GM13976 (cell line): ENCODE measurements at places on chromosomes 7 and 10.

DNA sequence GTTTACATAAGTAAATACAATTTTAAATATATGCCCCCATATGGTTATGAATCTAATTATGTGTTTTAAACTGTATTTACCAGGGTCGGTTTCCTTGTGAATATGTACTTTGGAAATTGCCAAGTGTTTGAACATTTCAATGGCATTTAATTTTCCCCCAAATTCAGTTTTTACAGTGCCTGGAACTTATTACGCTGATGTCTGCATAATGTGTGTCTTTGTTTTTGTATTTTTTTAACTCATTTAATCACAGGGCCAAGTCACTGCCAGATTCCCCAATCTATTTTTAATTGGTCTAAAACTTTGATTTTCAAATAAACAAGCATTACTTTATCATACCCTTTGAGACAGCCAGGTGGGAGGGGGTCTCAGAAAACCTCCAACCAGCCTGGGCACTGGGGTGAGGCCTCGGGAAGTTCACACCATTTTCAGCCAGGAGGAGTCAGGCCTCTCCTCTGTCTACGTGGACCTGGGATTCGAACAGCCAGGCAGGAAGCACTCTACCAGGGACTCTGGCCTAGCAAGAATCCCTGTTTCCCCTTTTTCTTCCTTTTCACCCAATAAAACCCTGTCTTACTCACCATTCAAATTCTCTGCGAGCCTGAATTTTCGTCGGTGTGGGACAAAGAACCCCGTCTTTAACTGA is 151.5 kb upstream of the COL1A2 start:
- DNase-seq: no peak

DNA sequence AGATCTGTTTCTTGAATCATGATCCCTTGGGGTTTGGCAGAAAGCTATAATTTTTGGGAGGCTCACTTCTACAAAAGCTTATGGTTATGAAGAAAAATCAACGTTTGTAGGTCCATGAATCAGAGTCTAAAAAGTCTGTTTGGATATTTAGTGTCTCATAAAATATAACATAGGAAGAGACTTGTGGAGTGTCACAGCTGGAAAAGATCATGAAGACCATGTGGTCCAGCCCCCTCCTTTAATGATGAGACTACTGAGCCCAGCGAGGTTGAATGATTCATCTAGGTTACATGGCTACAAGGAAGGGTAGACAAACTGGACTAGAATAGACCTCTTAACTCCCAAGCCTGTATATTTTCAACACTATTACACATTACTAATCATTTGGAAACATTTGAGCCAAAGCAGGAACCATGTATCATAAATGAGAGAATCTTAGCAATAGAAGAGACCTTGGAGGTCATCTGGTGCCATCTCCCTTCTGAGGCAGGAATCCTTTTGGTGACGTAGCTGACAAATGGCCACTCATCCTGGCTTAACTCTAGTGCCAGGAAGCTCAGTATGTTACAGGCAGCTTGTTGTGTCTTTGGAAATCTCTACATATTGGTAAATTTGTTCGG is 152.5 kb downstream of the CREB5 start:
- DNase-seq: no peak

- no peak for DNase-seq
Observed at GRCh38 chr10:283140-283479, 147.9 kb downstream of the ZMYND11 start.

DNA sequence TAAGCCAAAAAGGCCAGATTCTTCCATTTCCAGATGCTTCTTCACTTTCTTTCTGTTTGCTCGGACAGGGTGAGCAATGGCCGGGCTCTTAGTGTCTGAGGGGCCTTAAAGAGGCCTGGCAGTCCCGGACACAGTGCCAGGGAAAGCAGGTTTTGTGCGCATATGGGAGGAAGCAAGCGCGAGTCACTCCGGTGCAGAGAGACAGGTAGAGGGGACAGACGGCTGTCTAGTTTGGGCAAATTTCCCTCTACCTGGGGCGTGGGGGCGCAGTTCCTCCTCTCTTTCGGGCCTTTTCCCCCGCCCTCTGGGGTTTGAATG is 4.7 kb downstream of the NEUROD6 start:
- no peak for DNase-seq

- DNase-seq: no peak
Observed at GRCh38 chr7:99740573-99741440, 5.8 kb upstream of the CYP3A7 start.

DNA sequence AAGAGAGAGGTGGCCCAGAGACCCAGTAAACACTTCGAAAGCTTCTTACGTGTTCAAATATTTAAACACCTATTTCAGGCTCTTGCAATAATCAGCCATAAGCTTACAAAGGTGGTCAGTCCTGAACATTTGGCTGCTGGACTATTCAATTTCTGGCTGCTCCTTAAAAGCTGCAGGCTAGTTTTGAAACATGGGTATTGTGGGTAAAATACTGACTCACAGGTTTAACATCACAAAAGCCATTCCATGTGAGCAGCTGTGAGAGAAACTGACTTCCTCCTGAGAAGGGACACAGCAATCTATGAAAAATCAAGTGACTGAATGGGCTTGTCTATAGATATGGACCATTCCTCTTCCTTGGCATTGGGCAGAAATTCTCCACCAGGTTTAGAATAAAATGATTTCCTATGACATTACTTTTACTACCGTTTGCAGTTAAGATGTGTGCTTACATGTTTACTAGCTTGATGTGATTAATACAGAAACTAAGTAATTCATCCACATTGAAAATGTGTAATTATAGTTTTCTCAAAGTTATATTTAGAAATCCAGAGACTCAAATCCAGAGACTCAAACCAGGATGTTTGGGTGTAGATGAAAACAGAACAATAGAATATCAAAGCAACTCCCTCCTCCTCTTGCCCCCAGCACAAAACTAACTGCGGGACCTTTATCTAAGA is 252.3 kb downstream of the GATA3 start:
- no peak for DNase-seq

DNA sequence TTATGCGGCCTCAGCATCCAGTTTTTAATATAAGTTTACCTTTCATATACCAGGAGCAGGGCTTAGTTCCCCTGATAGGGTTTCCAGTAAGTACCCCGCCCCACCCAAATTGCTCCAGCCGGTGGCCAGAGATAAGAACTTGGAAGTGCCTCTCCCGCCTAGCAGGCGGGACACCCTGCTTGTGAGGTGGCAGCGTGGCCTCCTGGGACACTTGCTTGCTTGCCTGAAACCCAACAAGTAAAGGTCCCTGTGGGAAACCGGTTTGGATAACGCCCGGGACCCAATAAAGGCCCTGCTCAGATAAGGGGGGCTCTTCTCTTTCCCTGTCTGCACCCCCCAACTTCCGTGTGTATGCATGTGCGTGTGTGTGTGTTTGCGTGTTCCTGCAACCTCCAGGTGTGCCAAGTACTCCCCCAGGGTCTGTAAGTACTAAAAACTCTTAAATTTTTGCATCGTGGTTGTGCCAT is 154.3 kb downstream of the ARHGAP21 start:
- DNase-seq: no peak

- no peak for DNase-seq
Observed at GRCh38 chr10:64130152-64130551, 609.0 kb downstream of the REEP3 start.

GRCh38 chr10:90417029-90417428 is 440.8 kb downstream of the HTR7 start:
- no peak for DNase-seq

DNA sequence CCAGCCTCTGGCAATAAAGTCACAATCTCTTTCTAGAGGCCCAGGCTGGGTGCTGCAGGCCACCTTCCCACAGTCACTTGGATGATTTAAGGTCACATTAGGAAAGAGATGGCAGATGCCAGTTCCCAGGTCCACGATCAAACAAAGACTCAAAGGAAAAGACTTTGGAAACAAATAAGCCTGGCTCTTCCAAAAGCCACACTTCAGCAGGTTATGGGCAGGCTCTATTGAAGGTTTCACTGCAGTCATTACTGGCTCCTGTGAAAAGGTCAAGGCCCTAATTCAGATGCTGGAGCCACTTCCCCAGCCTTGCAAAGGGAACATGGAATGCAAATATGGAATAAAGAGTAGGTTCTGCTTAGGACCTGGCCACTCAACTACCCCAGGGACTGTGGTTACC is 104.0 kb upstream of the ZNF32 start:
- DNase-seq: no peak
